ENCODE measurements at places on chromosomes 7 and 10.

GRCh38 chr10:27349987-27350386 lies 109.4 kb upstream of the ACBD5 start:
- no peak for DNase-seq

GRCh38 chr10:50884302-50884701 lies 1.1 kb downstream of the A1CF start:
- DNase-seq: no peak

GRCh38 chr10:132114953-132115520 lies 49.3 kb downstream of the JAKMIP3 start:
- no peak for DNase-seq

DNA sequence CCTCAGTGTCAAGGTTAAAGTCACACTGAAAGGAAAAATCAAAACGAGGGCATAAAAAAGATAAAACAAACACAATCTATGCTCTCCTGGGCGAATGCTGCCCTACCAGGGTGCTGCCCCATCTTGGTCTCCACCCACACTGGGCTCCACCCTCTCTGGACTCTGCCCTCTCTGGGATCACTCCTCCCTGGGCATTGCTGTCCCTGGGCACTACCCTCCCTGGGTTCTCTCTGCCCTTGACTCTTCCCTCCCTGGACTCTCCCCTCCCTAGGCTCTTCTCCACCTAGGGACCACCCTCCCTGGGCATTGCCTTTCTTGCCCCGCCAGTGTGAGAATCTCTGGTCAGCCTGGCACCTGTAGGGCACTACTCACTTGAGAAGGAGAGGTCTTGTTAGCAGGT lies 8.6 kb downstream of the GDF2 start:
- DNase-seq: no peak

DNA sequence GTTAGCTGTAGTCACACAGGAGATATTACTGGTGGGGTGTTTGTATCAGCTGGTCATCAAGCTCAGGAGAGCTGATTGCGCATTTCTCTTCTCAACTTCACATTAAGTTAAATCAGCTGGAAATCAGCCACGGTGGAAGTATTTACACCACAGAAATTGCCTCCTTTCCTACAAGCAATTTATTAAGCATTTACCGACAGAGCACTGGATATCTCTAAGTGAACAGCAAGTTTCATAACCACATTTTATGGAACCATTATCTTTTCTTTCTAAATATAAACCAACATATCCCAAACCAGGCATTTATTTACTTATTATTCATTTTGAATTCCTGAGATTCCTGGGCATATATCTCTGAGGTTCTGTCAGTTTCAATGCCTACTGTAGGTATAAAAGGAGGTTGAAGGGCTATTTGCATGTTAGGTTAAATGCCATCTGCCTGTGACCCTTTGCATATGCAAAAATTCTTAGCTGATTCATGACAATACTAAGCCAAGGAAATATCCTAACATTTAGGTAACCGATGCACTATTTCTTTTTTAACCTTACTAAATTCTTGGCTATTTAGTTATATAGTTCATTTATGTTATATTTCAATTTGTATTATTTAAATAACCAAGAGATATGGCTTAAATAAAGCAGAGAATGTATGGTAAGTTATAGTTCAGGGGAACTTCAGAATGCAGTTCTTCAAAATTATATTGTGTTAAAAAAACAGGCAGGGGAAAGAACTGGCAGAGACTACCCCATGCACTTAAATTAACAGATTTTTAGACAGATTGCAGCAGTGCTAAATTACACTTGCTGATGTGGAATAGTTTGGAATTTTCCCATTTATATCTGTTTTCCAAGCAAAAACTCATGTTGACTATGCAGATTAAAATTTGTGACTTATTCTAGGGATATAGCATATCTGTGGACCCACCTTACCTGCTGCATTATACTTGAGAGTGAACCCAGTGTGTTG lies 56.8 kb downstream of the DYNC1I1 start:
- no peak for DNase-seq

DNA sequence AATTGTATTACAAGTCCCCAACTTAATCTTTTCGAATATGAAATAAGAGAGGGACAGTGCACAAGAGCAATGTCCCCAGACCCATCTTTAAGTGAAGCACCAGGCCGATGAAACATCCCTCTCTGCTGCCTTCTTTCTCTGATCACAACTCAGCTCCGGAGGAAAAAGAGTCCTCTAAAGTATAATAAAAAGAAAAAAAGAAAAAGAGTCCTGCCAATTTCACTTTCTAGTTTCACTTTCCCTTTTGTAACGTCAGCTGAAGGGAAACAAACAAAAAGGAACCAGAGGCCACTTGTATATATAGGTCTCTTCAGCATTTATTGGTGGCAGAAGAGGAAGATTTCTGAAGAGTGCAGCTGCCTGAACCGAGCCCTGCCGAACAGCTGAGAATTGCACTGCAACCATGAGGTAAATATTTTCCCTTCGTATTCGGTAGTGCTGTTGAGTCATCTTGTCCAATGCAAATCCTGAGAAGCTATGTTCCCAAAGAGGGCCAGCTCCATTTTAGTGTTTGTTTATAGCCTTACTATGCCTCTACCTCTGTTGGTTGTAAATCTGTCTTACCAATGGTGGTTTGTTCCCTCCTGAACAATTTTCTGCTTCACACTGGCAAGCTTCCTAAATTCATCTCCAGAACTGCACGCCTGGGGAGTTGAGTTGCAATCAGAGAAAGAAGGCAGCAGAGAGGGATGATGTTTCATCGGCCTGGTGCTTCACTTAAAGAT lies at the start of gene IFIT2:
TSS of gene IFIT2 (plus strand) at position 326 of the 725 bp plus-strand sequence. CDS start at position 404, 78 bp downstream.
- DNase-seq: peak; percentile 9

DNA sequence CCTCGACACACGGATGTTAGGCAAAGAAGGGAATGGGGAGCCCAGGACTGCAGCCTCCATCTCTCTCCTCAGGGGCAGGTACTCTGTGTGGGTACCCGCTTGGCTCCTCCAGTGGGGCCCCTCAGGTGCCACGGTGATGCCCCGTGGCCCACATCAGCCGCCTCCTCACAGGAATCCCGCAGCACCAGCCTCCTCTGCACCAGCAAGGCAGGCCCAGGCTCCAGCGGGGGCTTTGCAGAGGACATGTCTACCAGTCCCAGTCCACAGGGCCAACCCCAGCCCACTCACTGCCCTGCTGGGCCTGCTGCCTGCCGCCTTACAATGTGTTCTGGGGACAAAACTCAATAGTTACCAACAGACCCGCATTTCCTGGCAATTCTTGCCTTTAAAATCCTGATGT lies 61.6 kb upstream of the ADGRA1 start:
- DNase-seq: no peak

DNA sequence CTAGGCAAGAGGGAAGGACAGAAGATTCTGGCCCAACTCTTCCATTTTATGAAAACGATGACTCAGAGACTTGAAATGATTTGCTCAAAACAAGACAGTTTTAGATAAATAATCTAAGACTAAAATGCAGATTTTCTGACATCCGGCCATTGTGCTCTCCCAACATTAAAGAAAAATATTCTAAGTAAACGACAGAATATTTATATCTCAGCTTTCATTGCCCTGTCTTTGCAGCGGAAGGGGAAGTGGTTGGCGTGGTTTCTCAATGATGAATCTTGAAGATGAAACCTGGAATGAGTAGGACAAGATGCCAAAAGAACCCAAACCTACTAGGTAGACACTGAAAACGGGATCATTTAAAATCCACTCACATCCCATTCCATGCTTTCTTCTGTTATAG lies 28.9 kb upstream of the NPY start:
- DNase-seq: no peak

DNA sequence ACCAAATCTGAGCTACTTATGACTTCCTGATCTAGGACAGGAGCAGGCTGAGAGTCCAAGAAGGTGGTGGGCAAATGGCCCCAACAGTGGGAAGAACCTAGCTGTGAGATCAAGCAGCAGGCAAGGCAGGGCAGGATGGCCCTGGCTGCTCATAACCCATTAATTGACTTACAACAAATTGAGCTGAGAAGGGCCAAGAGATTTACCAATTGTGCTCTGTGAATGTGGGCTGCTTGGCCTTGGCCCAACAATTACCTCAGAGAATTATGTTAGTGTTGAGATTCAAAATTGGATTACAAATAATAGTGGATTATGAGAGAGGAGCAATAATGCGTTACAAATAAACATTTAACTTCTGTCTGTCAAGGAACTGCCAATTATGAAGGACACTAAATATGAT lies 956.5 kb downstream of the KCNMA1 start:
- DNase-seq: no peak

GRCh38 chr7:78052112-78052511 lies 253.5 kb downstream of the PHTF2 start:
- DNase-seq: no peak

- DNase-seq: no peak
Observed at GRCh38 chr7:41445946-41446345, 256.9 kb downstream of the INHBA start.

DNA sequence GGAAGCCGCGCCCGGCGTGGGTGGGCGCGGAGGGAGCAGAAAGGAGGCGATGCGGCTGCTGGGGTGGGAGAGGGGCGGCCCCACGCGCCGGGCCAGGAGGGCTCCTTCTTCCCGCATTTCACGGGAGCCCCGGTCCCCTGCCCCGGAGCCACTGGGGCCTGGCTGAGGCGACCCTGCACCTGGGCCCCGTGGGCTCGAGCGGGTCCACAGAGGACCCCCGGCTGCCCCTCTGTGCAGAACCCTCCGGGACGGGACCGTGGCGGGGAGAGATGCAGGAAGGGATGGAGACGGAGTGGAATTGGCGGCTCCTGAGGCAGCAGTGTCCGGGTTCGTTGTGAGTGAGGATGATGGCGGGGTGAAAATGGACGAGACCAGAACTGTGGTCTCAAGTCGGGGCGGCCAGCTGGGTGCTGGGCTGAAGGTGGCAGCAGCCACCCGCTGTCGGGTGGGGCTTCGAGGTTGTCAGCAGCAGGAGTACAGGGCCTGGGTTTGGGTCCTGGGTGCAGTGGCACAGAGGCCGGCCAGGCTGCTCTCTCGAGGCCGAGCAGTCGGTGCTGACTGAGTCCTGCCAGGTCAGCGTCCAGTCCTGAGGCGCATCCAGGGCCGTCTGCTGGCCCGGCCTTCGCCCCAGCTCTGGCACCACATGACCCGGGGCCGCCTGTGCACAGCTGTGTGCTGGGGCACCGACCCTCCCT lies 80.4 kb downstream of the VIPR2 start:
- no peak for DNase-seq

GRCh38 chr7:48426331-48426965 lies 255.2 kb downstream of the ABCA13 start:
- no peak for DNase-seq

GRCh38 chr10:101566333-101567164 lies 21.5 kb downstream of the POLL start:
- DNase-seq: no peak

DNA sequence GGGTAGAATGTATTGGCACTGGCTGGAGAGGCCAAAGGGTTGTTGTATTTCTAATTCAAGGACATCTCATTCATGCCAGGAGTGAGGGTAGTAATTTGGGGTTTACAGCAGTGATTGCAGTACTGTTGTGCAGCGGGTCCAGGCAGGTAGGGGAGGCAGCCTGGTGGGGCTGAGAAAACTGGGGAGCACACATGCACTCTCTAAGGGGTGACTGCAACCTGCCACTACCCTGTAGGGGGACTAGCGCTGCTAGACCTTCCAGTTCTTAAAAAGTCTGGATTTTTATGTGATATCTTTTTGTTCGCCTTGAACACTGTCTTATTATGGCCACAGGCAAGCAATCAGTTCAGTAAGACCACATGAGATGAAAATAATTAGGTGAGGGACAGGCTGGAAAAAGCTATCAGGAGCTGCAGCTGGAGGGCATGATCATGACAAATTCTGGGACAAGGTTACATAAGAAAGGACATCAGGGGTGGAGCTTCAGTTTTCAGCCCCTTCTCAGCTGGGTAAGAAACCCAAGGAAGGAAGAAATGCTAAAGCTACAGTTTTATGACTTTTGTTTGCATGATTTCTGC lies 149.0 kb downstream of the ARHGAP21 start:
- DNase-seq: no peak

GRCh38 chr7:32256376-32256775 lies 186.2 kb upstream of the PDE1C start:
- no peak for DNase-seq

- DNase-seq: no peak
Observed at GRCh38 chr7:1298931-1299885, 66.5 kb downstream of the UNCX start.

GRCh38 chr7:27115221-27116026 lies 12.9 kb upstream of the HOXA2 start:
- no peak for DNase-seq

DNA sequence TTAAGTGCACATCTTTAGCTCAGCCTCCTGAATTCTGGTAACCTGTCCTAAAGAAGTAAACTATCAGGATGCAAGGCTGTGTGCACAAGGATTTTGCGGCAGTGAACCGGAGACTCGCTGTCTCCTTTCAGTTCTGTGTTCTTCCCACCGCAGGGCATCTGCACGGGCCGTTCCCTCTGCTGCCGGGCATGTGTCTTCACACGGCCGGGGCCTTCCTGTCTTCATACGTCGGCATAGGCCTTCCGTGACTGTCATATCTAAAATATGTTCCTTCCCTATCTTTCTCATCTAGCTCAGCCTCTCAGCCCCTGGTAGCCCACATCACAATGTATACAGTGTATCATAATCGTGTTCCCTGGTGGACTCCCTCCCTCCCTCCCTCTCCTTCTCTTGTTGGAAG lies 16.4 kb downstream of the PALD1 start:
- no peak for DNase-seq

GRCh38 chr10:44198780-44199097 lies 186.2 kb downstream of the CXCL12 start:
- no peak for DNase-seq

DNA sequence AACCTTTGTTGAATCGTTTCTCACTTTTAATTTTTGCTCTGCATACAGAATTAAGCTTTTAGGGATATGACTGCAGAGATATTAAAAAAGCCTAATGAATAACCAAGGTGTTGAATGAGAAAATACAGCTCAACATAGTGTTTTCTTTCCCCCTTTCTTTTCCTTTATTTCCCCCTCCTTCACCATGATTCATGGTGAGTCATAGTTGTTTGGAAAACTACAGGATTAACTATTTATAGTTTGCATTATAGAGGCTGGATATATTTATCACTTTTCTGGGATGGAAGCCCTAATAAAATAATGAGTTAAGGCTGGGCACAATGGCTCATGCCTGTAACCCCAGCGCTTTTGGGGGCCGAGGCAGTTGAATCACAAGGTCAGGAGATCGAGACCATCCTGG lies 115.0 kb downstream of the DNAJB9 start:
- no peak for DNase-seq

GRCh38 chr10:84608126-84608525 lies 279.7 kb downstream of the CCSER2 start:
- DNase-seq: no peak

- no peak for DNase-seq
Observed at GRCh38 chr10:75716506-75716905, 285.1 kb downstream of the LRMDA start.
